ENCODE measurements at places on chromosomes 5 and 9.

DNA sequence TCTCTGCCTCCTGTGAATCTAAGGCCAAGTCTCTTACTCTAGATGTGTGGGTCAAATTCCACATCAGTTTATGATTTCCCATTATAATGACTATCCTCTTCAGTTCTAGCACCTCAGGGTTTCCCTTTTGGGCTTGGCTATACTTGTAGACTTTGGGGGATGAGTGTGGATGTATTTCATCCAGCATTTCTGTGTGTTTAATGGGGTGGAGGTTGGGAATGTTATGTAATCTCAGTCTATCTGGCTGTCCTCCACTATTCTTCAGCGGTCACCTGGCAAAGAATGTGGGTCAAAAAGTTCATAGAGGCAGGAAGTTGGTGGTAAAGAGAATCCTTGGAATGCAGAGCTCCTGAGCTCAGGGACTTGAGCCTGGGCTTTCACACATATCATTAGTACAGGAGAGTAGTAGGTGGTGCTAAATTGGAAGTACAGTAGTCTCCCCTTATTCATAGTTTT is 64.9 kb downstream of the CFAP95 start:
- DNase-seq = no peak

- no peak for DNase-seq
Observed at GRCh38 chr5:52854301-52854700, 66.6 kb downstream of the ITGA1 start.

DNA sequence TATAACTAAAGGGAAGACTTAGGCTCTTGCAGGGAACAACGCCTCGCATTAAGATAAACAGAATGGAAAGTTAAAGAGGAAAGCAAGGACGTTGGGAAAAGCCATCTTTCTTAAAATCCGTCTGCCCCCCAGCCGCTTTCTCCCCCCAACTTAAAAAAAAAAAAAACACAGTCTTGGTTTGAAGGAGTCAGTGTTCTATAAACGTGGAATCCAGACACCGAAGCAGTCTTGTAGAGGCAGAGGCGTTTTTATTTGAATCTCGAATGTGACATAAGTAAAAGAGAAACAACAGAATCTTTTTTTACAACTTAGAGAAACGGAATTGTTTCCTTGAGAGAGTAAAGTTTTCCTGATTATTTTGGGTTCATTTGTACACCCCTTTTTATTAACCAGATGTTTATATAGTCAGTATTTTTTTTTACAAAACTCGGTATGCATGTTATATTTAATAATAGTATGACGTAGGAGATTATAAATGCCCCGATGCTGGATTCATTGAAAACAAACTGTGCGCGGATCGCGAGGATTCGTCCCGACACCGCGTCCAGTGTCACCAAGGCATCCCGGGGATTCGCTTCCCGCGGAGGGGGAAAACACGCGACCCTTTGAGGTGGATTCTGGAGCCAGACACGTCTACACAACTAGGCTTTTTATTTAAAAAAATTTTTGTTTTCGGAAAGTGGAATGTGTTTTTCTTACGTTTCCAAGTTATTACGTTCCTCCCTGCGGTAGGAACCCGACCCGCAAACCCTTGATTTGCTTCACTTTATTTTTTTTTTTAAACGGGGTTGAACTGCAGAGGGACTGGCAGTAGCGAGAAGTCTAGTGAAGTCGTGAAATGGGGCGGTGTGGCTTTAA is 6.7 kb downstream of the PTCH1 start:
- no peak for DNase-seq

DNA sequence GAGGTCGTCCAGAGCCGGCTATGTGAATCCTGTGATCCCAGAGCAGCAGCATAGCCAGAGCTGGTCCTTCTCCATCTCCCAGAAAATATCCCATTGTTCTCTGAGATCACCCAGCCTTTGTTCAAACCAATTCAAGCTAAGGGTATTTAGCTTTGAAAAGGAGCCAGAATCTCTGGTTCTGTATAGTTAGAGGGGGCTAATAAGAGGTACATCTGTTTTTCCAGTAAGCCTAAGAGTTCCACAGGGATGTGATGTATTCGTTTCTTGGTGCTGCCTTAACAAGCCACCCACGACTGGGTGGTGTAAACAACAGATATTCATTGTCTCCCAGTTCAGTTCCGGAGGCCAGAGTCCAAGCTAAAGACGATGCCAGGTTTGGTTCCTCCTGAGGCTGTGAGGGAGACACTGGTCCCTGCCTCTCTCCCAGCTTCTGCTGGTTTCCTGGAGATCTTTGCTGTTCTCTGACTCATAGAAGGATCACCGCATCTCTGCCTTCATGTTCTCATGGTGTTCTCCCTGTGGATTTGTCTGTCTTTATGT is 344.8 kb downstream of the MTRR start:
- DNase-seq = no peak

- DNase-seq = no peak
Observed at GRCh38 chr9:86304236-86304730, 21.9 kb upstream of the ISCA1 start.

DNA sequence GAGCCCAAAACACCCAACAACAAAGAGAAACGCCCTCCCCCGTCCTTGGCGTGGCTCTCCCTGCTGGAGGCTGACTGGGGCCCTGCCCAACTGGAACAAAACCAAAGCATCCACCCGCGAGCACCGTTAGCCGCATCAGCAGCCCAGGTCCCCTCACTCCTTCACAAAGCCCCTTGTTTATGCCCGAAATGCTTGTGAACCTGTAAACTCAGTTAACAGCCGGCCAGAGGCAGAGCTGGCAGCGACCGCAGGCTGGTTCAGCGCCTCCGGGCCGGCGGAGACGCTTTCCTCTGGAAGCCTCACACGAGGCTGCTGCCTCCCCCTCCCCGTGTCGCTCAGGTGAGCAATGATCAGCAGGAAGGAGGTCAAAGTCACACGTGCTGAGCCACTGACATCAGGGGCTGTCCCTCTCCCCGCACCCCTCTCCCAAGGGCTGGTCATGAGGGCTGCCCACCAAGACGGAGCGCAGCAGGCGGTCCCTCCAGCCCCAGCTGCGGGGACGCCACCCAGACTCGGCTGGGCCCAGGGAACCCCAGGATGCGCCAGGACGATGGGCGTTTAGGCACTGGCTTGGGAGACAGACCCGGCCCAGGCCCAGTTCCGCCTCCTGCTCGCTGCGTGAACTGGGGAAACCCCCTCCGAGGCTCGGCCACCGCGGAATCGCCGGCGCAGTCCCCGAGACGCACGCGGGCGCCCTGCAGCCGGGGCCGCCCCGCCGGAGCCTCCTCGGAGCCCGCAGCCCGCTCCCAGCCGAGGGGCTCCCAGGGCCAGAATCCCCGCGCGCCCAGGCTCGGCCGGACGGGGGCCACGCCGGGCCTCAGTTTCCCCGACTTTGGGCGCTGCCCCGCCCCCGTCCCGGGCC is 563 bp downstream of the SNAPC4 start:
- peak; percentile 64 for DNase-seq

DNA sequence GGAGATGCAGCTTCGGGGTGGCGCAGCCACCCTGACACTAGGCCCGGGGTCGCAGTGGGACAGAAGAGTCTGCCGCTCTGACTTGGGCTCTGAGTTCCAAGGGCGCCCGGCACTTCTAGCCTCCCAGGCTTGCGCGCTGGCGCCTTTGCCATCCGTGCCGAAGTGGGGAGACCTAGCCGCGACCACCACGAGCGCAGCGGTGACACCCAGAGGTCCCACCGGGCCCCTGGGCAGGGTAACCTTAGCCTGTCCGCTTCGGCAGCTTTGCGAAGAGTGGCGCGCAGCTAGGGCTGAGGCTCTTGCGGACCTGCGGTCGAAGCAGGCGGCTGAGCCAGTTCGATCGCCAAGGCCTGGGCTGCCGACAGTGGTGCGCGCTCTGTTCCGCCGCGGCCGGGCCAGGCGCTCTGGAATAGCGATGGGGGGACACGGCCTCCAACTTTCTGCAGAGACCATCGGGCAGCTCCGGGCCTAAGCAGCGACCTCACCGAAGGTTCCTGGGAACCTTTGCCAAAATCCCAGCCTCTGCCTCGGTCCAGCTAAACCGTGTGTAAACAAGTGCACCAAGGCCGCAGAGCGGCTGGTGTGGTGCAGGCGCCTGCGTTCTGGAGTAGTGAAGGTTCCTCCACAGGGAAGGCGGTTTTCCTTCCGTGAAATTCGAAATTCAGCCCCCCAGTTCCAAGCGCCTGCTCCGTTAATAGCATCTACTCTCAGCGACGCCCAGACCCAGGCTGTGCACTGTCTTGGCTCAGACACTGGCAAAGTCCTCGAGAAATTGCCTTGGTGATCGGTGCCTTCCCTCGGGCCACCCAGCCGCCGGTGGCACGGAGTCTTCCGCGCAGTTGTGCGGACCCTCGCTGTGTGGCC is 7.4 kb downstream of the TLX3 start:
- no peak for DNase-seq

DNA sequence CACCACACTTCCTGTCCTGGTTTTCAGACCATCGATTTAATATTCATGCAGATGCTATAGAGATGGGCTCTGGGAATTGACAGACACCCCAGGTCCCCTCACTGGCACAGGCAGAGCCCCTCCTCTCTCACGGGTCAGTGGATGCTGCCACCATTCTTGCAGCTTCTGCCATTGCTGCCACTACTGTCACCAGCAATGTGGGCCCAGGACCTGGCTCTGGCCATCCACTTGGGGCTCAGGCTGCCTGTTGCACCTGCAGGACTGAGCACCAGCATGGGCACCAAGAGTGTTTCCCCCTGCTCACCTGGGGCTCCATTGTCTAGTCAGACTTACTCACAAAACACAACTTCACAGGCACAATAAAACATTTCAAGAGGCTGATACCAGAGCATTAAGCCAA is 479.0 kb upstream of the ZNF608 start:
- DNase-seq = no peak

- no peak for DNase-seq
Observed at GRCh38 chr5:123527190-123527589, 15.2 kb downstream of the CSNK1G3 start.

DNA sequence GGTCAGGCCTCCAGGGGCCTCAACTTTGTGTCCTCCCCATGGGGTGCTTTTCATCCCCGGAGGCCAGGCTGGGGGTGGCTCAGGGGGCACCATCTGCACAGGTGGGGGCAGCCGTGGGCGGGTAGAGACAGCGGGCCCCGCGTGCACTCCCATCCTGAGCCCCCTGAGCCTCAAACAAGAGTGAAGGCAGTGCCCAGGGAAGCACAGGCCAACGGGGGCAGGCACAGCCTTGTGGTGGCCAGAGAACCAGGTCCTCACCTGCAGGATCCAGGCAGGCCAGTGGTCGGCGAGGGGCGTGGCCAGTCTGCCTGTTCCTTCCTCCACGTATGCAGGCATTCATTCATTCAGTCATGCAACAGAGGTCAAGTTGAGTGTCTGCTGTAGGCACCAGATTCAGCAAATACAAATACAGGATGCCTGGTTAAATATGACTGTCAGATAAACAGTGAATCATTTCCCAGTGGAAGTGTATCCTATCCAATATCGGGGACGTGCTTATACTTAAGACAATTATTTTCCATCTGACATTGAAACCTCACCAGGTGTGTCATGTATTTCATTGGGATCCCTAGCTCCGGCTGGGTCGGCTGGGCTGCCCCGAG is 22.3 kb downstream of the KCNT1 start:
- DNase-seq = no peak

DNA sequence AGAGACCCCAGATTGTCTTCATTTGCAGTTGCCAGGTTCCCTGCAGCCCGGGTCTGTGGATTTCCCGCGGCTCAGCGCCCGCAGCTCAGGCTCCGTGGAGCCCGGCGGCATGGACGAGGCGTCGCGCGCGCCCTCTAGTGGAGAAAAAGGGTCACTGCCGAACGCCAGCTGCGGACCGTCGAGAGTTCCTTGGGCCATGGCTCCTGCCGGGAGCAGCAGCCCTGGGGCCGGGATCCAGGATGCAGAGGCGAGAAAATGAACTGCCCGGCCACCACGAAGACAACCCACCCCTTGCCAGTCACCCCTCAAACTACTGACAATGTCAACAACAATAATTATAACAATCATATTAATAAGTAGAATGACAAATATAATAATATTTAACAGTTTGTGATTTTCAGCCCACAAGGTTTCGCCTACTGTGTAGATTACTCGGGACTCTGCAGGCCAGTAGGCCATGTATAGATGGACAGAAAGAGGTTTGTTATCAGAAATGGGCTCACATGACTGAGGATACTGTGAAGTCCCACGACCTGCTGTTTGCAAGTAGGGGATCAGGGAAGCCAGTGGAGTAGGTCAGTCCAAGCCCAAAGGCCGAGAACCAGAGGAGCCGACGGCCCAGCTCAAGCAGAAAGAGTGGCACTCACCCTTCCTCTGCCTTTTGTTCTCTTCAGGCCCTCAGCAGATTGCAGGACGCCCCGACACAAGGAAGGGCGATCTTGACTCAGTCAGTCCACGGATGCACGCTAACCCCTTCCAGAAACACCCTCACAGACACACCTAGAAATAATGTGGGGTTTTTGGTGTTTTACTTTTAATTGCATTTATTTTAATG is 43.1 kb downstream of the BOD1 start:
- DNase-seq = peak; percentile 63

GRCh38 chr5:43412644-43413043 is 453 bp upstream of the CCL28 start:
- no peak for DNase-seq

- DNase-seq = no peak
Observed at GRCh38 chr5:116593340-116593739, 18.7 kb upstream of the SEMA6A start.

DNA sequence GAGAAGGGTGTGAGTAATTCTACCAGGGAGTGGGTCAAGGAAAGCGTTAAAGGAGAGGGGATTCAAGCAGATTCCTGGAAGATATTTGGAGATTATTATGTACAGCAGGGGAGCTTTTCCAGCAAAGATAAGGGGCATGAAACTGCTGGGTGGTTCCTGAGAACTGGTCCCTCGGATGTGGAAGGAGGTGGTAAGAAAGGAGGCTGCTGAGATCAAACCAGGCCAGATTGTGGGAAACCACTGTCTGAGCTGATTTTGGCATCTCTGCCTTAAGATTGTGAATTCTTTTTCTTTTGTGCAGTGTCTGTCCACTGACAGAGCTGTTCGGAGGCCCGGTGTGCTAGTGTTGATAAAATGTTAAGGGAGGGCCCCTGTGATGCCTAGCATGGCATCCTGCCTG is 45.4 kb downstream of the SNX30 start:
- DNase-seq = no peak

DNA sequence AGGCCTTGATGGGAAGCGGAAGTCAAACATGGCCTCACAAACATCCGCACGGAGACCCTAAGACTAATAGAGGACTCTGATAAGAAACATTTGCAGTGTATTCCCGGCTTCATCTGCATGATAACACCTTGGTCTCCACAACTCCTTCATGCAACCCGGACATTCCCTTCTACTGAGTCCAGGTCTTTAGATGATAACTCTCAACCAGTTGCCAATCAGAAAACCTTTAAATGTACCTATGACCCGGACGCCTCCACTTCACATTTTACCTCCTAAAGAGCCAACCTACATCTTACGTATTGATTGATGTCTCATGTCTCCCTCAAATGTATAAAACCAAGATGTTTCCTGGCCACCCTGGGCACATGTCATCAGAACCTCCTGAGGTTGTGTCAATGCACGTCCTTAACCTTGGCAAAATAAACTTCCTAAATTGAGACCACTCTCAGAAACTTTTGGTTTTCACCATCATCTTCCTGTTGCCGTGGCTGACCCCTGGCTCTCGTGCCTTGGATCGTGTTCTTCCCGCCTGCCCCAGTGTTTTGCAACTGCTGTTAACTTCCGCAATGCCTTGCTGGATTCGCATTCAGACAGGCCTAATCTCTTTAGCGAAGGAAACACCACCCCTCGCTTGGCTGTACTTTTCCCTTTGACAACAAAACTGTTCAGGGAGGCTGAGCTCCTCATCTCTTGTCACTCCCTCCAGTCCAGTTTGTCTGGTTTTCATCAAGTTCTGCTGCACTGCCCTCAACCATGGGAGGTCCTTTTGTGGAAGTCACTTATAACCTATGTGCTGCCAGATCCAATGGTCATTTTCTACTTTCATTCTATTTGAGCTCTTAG is 1.1 kb upstream of the DAP start:
- DNase-seq = peak; percentile 79

- no peak for DNase-seq
Observed at GRCh38 chr9:125343518-125344275, 82.1 kb downstream of the GAPVD1 start.
